ENCODE measurements at places on chromosomes 5 and 9.

- no peak for DNase-seq
Observed at GRCh38 chr5:6574111-6574510, 58.7 kb downstream of the NSUN2 start.

DNA sequence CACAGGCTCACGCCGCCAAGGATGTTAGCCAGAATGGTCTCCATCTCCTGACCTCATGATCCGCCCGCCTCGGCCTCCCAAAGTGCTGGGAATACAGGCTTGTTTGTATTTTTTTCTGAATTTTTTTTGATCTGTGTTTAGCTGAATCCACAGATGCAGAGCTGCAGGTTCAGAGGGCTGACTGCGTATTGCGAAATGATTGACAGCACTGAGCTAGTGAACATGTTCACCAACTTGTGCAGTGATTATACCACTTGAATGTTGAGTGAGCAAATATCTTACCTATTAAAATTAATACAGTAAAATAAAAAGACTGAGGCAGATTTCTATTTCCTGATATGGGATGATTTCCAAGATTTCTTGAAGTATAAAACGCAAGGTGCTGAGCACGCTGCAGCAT, 123.1 kb upstream of the PHYKPL start:
- DNase-seq, result no peak

GRCh38 chr9:113462781-113463286, 693 bp upstream of the RGS3 start:
- no peak for DNase-seq

- no peak for DNase-seq
Observed at GRCh38 chr9:110605565-110605964, 26.0 kb upstream of the SVEP1 start.

DNA sequence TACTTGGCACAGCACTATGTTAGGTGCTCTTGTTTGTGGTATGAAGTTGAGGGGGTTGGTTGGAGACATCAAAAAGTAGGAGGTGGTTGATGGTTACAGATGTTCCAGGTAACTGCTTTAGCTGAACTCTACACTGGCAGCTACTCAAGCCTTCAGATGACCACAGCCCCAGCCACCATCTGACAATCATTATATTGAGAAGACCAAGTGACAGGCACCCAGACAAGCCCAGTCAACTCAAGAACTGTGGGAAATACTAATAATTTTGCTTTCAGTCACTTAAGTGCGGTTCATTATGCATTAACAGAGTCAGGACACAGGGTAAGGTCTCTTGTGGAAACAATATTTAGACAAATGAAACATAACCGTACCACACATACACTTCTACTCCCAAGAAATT, 38.9 kb upstream of the SLIT3 start:
- no peak for DNase-seq

DNA sequence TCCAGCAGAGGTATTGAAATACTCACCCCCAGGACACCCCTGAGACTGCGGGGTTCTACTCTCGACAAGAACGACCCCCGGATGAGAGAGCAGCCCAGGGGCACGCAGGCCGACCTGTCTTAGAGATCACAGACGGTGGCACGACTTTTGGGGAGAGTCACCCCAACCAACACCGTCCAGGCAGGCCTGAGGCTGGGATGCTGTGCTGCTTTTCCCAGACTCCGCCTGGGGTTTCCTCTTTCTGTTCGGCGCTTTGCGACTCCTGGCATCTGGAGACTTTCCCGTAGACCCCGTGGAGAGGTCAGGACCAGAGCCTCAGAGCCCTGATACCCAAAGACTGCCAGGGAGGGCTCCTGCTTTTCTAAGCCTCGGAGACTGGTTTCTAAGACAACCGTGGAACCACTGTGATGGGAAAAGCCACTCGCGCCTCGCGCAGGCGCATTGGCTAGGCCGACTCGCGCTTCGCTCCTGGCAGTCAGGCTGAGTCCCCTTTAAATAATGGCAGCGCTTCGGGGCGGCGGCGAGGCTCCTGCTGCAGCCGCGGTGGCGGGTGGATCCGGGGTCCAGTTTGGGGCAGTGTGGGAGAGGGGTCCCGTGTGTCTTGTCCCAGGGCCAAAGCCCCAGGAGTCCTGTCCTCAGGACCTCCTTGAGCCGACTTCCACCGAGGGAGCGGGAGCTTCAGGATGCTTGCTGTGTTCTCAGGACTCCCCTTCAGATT, 484.0 kb downstream of the SPATA31A7 start:
- no peak for DNase-seq

DNA sequence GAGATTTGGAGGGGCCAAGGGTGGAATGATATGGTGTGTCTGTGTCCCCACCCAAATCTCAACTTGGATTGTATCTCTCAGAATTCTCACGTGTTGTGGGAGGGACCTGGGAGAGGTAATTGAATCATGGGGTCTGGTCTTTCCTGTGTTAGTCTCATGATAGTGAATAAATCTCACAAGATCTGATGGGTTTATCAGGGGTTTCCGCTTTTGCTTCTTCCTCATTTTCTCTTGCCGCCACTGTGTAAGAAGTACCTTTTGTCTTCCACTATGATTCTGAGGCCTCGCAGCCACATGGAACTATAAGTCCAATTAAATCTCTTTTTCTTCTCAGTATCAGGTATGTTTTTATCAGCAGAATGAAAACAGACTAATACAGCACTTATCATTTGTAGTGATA, 29.5 kb upstream of the SPIN1 start:
- no peak for DNase-seq

- no peak for DNase-seq
Observed at GRCh38 chr5:131242728-131243255, 21.1 kb upstream of the CDC42SE2 start.

GRCh38 chr9:137385061-137385655, 37.8 kb downstream of the EXD3 start:
- no peak for DNase-seq

DNA sequence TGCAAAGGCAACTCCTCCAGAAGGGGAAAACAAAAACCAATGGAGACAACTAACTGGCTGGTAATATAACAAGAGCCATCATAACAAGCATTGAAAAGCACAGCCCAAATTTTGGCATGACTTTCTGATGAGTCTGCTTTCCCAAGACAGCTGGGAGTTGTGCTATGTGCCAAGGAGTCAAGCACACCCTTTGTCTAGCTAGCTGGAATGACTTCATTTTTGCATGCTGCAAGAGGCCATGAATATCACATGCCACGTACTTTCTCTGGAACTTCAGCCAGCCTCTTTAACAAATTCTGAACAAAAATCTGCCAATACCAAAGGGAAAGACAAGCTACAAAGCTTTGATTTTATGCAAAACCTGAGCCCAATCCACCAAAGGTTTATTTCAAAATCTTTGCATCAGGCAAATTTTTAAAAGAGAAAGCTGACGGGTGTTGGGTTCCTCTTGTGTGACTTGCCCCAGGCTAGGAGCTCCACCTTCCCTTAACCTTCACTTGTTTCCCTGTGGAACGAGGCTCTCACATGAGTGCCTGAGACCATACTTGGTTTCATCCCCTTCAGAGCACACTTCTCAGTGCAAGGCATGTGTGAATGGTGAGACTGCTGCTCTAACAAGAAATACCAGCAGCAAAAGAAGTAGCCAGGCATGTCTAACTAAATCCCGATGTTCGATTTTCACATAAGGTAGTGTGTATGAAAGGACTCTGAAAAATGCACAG, 47.3 kb downstream of the S1PR3 start:
- no peak for DNase-seq

DNA sequence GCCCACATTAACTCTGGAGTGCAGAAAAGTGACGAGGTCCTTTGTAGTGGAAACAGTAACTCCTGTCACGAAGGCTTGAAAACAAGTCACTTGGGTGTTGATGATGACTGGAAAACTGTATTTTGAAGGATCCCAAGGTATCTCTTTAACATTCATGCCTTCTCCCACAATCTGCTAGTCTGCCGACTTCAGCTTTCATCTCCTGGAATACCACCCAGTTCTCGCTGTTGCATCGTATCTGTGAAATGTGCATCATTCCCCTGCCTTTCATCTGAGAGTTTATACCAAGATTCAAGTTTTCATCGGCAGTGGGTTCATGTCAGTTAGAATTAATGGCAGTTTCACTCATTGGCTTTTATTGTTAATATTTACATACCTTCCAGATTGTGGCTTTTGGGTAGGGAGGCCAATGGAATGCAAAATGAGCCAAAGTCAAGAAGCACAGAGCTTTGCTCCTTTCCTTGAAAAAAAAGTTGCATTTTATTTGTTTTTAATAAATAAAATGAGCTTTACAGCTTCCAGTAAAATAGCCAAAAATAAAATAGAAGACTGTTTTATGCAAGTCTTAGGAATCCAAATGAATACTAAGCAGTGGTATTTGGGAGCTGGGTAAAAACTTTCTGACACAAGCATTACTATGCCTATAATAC, 575.2 kb upstream of the WWC1 start:
- DNase-seq, result no peak

GRCh38 chr9:37542895-37543294, 33.3 kb downstream of the FBXO10 start:
- no peak for DNase-seq

DNA sequence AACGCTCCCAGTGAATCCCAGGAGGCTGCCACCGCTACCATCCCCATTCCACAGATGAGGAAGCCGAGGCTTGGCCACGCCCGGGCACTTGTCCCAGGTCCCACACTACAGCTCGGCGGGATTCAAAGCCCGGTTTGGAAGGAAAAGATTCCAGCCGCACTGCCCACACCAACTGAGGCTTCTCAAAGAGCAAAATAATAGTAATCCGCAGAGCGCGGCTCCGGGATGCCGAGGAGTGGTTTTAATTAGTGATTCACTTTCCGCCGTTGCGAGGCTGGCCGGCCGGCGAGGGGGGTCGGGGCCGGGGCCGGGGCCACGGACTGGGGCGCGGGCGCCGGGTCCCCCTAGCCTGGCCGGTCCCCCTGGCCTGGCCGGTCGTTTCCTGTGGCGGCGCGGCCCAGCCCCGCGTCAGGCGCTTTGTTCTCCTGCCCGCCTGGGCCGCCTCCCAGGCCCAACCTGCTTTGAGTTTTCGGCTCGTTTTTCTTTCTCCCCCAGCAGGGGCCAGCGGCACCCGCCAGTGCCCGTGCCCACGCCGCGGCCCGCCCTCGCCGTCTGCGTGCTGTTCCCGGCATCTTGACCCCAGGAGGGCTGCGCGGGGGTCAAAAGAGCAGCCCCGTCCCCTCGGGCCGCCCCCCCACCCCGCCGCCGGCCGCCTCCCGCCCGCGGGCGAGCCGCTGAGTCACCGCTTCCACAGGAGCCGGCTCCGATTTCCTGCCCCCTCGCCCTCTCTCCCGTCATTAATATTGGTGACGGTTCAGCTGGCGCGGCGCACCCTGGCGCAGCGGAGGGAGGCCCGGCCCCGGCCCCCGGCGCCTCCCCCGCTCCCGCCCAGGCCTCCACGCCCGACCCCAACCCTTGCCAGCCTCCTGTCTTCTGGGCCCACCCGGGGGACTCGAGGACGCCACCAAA, 31.2 kb downstream of the FGF18 start:
- no peak for DNase-seq
